ENCODE measurements at places on chromosomes 12 and 14.

- no peak for DNase-seq
- no peaks in the 10 kb centered on the region for H3K4me1 ChIP-seq
- H3K36me3 ChIP-seq: peaks cover 1% of the 10 kb centered on the region
Observed at GRCh38 chr12:127459166-127459565, 807.8 kb upstream of the TMEM132C start.

DNA sequence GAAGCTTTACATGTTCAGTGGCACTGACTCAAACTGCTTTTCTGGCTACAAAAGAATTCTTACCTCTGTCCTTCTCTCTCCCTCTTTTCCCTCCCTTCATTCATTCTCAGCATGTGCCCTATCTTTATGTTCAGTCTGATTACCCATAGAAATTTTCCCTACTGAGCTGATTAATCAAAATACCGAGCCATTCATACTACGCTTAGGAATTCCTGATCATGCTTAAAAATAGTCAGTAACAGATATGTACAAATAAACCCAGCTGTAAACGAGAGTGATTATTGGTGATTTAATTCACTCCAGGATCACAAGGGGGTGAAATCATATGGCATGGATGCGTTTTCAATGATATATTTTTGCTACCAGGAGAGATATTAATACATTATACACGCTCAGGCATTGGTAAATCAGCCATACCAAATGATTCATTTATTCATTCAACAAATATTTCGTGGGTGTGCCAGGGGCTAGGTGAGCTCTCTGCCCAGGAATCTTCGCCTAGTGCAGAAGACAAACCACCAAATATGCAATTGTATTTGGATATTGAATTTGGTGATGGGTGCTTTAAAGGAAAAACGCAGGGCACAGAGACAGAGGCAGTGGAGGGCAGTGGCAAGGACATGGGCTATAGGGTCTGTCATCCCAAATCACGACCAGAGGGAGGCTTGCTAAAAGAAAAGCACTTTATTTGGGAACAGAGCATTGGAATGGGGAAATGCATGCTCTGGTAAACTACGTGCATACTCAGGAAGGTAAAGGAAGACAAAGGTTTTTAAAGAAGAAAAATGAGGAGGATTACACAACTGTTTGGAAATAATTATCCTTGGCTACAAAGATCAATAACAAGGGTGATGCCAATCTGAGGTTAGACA, 13.9 kb upstream of the VRK1 start:
- H3K27ac ChIP-seq: no peak overlapping the region
- H3K4me3 ChIP-seq: no peak overlapping the region
- peaks cover 33% of the 10 kb centered on the region for H3K27me3 ChIP-seq
- no peaks in the 10 kb centered on the region for H3K36me3 ChIP-seq
- H3K4me1 ChIP-seq: no peaks in the 10 kb centered on the region

- peaks cover 23% of the 10 kb centered on the region for H3K27me3 ChIP-seq
- DNase-seq: no peak
- H3K27ac ChIP-seq: no peak overlapping the region
- no peaks in the 10 kb centered on the region for H3K4me1 ChIP-seq
- H3K4me3 ChIP-seq: no peak overlapping the region
- H3K36me3 ChIP-seq: no peaks in the 10 kb centered on the region
Observed at GRCh38 chr12:127191129-127191528, 1075.8 kb upstream of the TMEM132C start.

- peaks cover 8% of the 10 kb centered on the region for H3K4me1 ChIP-seq
- no peak overlapping the region for H3K4me3 ChIP-seq
- peaks cover 14% of the 10 kb centered on the region for H3K27me3 ChIP-seq
- no peak for DNase-seq
- H3K27ac ChIP-seq: no peak overlapping the region
Observed at GRCh38 chr12:131855521-131856142, 27.4 kb downstream of the MMP17 start.

GRCh38 chr12:117818400-117818799, 150.4 kb downstream of the KSR2 start:
- no peak overlapping the region for H3K4me3 ChIP-seq
- no peak for DNase-seq
- peaks cover 30% of the 10 kb centered on the region for H3K27me3 ChIP-seq
- peaks cover 1% of the 10 kb centered on the region for H3K36me3 ChIP-seq
- no peaks in the 10 kb centered on the region for H3K4me1 ChIP-seq

- H3K4me1 ChIP-seq: no peaks in the 10 kb centered on the region
- no peak for DNase-seq
- no peak overlapping the region for H3K27ac ChIP-seq
- no peaks in the 10 kb centered on the region for H3K27me3 ChIP-seq
- no peak overlapping the region for H3K4me3 ChIP-seq
Observed at GRCh38 chr12:60684988-60685655, 1089.3 kb downstream of the SLC16A7 start.

All from central memory CD8-positive, alpha-beta T cell (primary cell).